ENCODE measurements at places on chromosomes 6 and 20.

- no peak for DNase-seq
Measured at GRCh38 chr6:79928478-79928998, 18.8 kb downstream of the ELOVL4 start.

- no peak for DNase-seq
Measured at GRCh38 chr6:119116712-119117281, 38.3 kb upstream of the FAM184A start.

DNA sequence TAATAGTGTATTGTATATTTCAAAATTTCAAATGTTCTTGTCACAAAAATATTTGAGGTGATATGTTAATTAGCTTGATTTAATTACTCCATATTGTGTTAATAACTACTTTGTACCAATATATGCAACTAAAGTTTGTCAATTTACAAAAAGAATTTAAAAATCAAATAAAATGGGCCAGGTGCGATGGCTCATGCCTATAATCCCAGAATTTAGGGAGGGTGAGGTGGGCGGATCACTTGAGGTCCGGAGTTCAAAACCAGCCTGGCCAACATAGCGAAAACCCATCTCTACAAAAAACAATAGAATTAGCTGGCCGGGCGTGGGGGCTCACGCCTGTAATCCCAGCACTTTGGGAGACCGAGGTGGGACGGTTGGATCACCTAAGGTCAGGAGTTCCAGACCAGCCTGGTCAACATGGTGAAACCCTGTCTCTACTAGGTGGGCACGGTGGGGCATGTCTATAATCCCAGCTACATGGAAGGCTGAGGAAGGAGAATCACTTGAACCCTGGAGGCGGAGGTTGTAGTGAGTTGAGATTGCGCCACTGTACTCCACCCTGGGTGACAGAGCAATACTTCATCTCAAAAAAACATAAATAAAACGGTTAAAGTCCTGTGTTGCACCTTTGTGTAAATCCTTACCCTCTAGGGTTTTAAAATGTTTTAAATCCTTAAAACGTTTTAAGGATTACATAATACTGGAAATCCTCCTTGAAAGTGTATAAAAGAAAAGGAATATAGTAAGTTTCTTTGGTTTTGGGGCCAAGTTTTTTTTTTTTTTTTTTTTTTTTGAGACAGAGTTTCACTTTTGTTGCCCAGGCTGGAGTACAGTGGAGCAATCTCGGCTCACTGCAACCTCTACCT lies 4.0 kb downstream of the HSPA1B start:
- DNase-seq, result no peak

GRCh38 chr6:36625158-36625919 lies 31.2 kb downstream of the SRSF3 start:
- DNase-seq, result peak; percentile 46

DNA sequence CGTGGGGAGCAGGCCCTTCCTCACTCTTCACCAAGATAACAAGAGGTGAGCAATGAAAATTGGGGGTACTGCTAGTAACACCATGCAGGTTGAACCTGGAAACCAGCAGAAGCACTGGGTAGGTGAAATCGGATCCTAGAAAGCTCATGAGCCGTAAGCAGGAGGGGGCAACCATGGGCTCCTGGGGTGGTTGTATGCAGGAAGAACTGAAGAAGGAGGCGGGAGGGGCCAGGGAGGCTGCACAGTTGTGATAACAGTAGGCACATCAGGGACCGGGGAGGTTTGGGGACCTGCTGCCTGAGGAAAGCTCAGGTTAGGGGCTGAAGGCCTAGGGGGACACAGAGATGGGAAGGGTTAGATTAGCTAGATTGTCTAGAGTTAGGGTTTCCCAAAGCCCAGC lies 5.6 kb upstream of the LY6G5C start:
- DNase-seq, result no peak

- no peak for DNase-seq
Measured at GRCh38 chr6:21915707-21916260, 322.2 kb downstream of the SOX4 start.

GRCh38 chr20:6848041-6848440 lies 80.6 kb downstream of the BMP2 start:
- no peak for DNase-seq

DNA sequence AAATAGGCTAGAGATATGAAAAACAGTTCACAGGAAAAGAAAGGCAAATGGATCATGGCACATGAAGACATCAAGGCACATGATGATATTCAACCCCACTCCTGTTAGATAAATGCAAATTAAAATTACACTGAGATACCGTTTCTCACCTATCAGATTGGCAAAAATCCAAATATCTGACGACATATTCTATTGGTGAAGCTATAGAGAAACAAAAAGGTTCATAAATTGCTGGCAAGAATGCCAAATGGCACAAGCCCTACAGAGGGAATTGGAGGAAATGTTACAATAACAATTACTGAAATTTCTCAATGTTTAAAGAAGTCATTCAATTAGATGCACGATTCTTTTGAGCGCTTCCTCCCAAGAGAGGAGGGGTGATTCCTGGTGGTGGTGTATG lies 45.3 kb upstream of the DSN1 start:
- no peak for DNase-seq

- DNase-seq, result no peak
Measured at GRCh38 chr6:7587631-7588100, 2.3 kb upstream of the SNRNP48 start.

GRCh38 chr20:15916623-15917022 lies 656.6 kb downstream of the KIF16B start:
- DNase-seq, result no peak

- no peak for DNase-seq
Measured at GRCh38 chr6:43455531-43456428, at the start of gene DLK2. Gene DLK2 (minus strand): TSS chr6:43455548. CDS start chr6:43454825, 723 bp downstream.

DNA sequence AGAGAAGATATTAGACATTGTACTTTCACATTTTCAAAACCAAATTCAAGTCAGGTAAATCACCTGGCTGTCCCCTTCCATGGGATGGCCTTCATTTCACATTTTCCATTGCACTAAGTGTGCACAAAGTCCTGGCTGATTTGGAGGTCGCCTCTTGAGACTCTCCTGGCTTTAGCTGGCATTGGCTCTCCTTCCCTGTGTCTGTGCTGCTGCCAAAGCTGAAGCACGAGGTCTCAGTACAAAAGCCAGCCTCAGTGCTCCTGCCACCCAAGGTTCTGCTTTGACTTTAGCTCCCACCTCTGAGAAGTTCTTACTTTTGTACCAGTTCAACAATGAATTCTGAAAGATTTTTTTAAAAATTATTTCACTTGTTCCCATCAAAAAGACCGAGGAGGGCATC lies 289.2 kb upstream of the CNR1 start:
- no peak for DNase-seq

- DNase-seq, result no peak
Measured at GRCh38 chr6:138909511-138909910, 78.5 kb downstream of the REPS1 start.

DNA sequence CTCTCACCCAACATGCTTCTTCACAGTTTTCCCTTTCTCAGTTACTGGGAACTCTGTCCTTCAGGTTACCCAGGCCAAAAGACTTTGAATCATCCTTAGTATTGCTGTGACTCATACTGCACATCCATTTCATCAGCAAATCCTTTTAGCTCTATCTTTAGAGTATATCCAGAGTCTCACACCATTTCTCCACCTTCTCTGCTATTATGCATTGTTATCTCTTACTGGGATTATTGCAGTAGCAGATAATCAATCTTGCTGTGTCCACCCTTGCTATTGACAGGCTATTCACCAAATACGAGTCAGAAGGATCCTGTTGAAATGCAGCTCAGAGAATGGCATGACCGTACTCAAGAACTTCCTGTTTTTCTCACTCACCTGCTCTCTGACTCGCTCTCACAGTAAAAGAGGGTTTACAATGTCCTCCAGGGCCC lies 57.3 kb downstream of the BCKDHB start:
- DNase-seq, result peak; percentile 52

- DNase-seq, result no peak
Measured at GRCh38 chr6:142279350-142280180, 22.2 kb upstream of the ADGRG6 start.

- no peak for DNase-seq
Measured at GRCh38 chr6:161545741-161546140, 271.9 kb upstream of the AGPAT4 start.

- DNase-seq, result no peak
Measured at GRCh38 chr6:1385129-1386037, 4.0 kb upstream of the FOXF2 start.

DNA sequence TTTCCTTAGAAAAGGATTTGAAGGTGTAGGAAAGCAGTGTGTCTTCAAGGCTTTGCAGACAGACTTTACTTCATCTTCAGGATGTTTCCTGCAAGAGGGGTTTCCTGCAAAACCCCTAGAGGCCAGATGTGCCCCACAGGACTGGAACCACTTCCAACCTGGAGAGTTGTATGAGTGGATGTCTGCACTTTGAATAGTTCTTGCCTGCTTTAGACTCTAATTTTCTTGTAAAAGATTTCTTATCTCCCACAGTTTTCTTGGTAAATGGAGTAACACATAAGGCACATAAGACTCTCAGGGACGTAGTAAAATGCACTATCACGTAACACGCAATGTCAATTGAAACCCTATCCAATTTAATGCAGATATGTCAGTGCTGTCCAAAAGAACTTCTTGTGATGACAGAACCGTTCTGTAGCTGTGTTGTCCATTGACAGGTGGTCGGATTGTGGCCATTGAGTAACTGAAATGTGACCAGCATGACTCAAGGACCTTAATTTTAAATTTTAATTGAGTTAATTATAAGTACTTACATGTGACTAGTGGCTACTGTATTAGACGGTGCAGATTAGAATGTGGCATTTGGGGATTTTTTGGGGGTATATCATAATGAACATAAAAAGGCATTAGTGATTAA lies 118.7 kb downstream of the JARID2 start:
- DNase-seq, result no peak

- no peak for DNase-seq
Measured at GRCh38 chr6:164612751-164613150, 696.7 kb downstream of the C6orf118 start.

DNA sequence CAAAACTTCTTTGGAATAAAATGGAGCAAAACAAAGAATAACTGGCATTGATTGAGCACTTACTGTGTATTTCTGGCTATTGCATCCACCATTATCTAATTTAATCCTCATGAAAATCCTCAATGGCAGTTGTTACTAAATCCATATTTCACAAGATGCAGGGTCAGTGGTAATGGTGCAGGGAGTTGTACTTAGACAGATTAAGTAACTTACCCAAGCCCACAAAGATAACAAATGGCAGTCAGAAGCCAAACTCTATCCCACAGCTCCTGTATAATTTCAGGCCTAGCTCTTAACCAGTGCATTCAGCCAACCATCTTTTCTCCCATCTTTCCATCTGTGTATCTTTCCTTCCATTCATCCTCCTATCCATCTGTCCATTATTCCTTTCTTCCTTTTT lies 29.3 kb upstream of the SSTR4 start:
- no peak for DNase-seq

- DNase-seq, result no peak
Measured at GRCh38 chr20:18567739-18568091, 483 bp downstream of the SMIM26 start.

DNA sequence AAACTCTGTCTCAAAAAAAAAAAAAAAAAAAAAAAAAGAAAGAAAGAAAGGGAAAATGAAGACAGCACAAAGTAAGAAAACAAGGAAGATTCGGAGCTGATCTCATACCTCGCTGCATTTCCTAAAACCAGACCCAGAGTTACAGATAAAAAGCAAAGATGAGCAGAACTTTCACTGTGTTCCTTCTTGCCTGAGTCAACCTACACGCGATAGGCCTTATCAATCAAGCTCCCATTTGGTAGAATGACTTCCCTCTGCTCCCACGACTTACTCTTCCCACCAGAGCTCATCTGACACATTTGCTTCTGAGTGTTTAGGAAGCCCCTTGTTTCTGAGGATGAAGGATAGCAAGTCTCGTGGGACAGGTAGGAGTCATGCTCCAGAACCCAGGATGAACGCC lies 302.9 kb downstream of the TFAP2A start:
- no peak for DNase-seq

GRCh38 chr6:30885999-30886896 lies 1.9 kb downstream of the DDR1 start:
- no peak for DNase-seq

GRCh38 chr6:40721271-40721952 lies 134.2 kb upstream of the LRFN2 start:
- no peak for DNase-seq

DNA sequence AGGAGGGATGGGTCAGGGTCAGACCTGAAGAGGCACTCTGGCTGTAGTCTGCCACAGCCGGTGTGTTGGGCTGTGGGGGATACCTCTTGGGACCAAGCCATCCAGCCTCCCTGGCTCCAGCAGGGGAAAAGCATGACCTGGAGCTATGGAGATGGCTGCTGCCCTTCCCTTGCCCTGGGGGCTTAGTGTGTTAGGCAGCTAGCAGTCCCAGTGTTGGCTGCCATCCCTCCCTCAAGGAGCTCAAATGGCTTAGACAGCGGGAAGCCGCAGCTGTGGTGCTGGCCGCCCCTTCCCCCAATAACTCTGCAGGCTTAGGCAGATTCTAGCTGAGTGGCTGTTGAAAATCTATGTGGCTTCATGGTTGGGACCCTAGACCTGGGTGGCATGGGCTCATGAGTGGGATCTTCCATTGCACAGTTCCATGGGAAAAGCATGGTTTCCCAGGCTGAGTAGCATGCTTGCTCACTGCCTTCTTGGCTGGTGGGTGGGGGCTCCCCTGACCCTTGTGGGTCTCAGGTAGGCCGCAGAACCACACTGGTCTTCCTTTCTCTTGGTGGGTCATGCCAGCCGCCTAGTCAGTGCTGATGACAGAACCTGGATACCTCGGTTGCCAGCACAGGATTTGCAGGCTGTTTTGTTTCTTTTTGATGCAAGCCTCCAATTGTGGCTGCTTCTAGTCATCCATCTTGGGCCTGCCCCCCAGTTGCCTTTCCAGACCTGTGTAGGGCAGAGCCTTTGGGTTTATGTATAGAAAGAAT lies 69.0 kb upstream of the AHI1 start:
- no peak for DNase-seq

DNA sequence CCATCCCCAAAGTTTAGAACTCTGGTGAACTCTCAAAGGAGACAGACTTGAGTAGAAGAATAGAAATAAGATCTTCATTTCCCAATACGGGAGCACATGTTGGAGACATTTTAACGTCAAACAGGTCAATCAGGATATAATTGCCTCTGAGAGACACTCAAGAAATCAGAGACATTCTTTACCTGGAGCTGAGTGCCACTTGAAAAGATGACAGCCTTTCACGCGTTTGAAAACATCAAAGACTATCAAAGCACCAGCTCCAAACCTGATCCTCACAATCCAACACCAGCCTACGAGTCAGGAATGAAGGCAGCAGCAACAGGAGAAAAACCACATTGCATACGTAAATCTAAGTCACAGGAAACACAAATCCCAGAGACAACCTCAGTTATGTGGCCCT lies 571.5 kb upstream of the CDH4 start:
- no peak for DNase-seq
